Myocyte (in vitro differentiated cells): ENCODE measurements at places on chromosomes 2 and 18. TPM values are rescaled to one million over a fixed set of nuclear protein-coding genes. Genes with fewer than 3 reads are reported as not detected.

DLGAP1 gene
- total RNA-seq, result 0.75 and 1.4 TPM in 2 replicates

AQP12A gene
- not detected in 2 replicates for total RNA-seq

TMEM178A gene
- 2.0 and 5.3 TPM in 2 replicates for total RNA-seq

HMSD gene
- total RNA-seq, result not detected in 2 replicates
